Progenitor cell of endocrine pancreas (in vitro differentiated cells): ENCODE measurements at places on chromosomes 11 and 22. TPM values are rescaled to one million over a fixed set of nuclear protein-coding genes. Genes with fewer than 3 reads are reported as not detected.

SEC14L3 gene
- not detected in 2 replicates for total RNA-seq

GRCh38 chr11:8056810-8057463, 24.1 kb upstream of the TUB start:
- no peak overlapping the region for H3K27ac ChIP-seq
- no peak overlapping the region for H3K4me3 ChIP-seq
- DNase-seq = no peak
- H3K27me3 ChIP-seq = peaks cover 13% of the 10 kb centered on the region
- no peaks in the 10 kb centered on the region for H3K36me3 ChIP-seq

DNA sequence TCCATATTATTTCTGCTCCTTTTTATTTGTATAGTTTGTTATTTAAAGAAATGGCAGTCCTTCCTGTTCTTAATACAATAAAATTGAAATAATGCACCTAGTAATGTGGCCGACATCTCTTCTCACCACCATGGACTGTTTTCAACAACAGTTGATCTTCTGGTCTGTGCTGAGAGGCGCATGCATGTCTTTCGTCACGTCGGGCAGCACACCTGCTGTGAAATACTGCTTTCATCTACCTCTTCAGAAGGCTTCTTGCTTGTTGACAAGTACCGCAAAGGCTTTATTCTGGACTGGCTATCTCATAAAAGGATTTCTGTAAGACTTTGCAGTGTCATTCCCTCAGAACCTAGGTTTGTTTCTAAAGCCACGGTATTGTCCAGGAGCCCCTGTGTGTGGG, 13.9 kb upstream of the MYO18B start:
- DNase-seq = no peak
- H3K27ac ChIP-seq = no peak overlapping the region
- peaks cover 7% of the 10 kb centered on the region for H3K4me1 ChIP-seq
- H3K36me3 ChIP-seq = peaks cover 3% of the 10 kb centered on the region

DNA sequence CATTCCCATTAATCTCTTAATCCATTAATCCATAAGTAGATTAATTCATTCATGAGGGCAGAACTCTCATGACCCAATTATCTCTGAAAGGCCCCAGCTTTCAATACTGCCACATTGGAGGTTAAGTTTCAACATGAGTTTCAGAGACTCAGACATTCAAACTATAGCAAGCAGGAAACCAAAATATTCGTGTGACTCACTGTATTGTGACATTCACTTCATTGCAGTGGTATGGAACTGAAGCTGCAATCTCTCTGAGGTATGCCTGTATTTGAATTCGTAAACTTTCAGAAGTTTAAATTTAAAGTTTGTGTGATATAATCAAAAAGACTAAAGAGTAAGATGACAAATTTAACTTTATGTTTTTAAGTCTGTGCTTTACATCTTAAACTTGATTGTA, 2.9 kb upstream of the OR52J3 start:
- no peaks in the 10 kb centered on the region for H3K27me3 ChIP-seq
- no peak overlapping the region for H3K27ac ChIP-seq
- no peaks in the 10 kb centered on the region for H3K36me3 ChIP-seq
- H3K4me3 ChIP-seq = no peak overlapping the region

GRCh38 chr22:29167032-29167911, 38.4 kb upstream of the EMID1 start:
- no peak for DNase-seq
- H3K4me3 ChIP-seq = no peak overlapping the region
- peaks cover 18% of the 10 kb centered on the region for H3K27me3 ChIP-seq
- H3K36me3 ChIP-seq = no peaks in the 10 kb centered on the region
- H3K27ac ChIP-seq = no peak overlapping the region

DNA sequence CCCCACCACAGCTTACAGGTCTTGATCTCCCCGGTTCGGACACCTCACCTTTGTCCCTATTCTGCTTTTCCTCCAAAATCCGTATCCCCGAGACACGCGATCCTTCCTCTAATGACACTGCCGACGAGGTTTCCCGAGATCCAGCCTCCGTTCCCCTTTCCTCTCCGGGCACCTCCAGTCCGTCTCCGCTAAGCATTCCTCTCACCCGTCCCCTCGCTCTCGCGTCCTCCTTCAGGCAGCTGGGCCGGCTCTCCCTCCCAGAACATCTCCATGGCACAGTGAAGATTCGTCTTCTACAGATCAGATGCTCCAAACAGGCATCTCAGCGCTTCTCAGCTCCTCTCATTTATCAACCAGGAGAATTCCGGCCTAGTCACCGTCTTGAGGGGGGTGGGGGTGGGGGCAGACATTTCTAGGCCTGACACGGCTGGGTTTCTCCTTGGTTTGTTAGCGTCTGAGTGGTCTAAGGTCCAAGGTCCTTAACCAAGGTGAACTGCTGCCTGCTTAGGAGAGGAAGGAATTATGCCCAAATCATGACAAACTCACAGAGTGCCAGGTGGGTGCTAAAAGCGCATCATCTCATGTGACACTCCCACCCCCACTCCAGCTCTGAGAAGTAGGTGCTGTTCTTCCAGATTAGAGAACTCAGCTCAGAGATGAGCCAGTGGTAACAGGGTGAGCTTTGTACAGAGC, at the start of gene SPTBN2:
TSS of gene SPTBN2 (minus strand) at position 524 of the 693 bp plus-strand sequence. CDS start 7,976 bp downstream, outside the sequence.
- peaks cover 4% of the 10 kb centered on the region for H3K36me3 ChIP-seq
- H3K27me3 ChIP-seq = peaks cover 50% of the 10 kb centered on the region
- H3K4me3 ChIP-seq = peak within 1 kb of the TSS; percentile 88
- peaks cover 24% of the 10 kb centered on the region for H3K4me1 ChIP-seq
- DNase-seq = no peak
- peak within 1 kb of the TSS; percentile 80 for H3K27ac ChIP-seq
